Epithelial cell of proximal tubule (primary cell): ENCODE measurements at places on chromosomes 7 and 10.
A peak's percentile ranks its signal among the peaks of the same experiment; 100 is the strongest.

DNA sequence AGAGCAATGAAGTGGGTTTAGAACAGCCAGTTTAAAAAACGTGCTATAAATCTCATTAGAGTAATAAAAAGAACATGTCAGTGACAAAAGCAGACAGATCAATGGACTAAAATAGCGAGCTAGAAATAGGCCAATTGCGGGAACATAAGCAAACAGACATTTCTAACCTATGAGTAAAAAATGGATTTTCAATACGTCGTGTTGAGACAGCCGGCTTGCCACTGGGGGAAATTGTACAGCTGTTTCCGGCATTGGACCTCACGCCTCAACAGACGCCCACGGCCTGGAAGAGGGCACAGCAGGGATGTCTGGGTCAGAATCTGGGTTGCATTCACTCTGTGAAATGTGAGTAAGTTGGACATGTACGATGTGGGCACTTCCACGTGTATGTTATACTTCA lies 92.9 kb downstream of the SVOPL start:
- DNase-seq: no peak

GRCh38 chr7:129084801-129085551 lies 30.1 kb upstream of the TNPO3 start:
- no peak for DNase-seq

DNA sequence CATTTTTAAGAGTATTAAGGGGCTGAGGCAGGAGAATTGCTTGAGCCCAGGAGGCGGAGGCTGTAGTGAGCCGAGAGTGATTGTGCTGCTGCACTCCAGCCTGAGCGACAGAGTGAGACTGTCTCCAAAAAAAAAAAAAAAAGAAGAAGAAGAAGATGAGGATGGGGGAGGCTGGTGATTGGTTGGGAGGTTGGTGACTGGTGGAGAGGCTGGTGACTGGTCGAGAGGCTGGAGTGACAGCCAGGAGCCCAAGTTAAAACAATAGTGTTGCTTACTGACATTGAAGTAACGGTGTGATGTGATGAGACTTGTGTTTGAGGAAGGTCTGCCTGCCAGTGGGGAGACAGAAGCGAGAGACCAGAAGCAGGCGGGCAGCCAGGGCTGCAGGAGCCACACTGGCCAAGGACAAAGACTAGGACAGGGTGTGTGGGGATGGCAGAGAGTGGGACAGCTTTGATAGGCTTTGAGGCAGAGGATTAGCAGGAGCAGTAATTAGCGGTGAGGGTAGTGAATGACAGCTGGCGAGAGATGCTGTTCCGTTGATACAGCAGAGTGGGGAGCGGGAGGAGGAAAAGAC lies 4.9 kb downstream of the SRRT start:
- DNase-seq: no peak

DNA sequence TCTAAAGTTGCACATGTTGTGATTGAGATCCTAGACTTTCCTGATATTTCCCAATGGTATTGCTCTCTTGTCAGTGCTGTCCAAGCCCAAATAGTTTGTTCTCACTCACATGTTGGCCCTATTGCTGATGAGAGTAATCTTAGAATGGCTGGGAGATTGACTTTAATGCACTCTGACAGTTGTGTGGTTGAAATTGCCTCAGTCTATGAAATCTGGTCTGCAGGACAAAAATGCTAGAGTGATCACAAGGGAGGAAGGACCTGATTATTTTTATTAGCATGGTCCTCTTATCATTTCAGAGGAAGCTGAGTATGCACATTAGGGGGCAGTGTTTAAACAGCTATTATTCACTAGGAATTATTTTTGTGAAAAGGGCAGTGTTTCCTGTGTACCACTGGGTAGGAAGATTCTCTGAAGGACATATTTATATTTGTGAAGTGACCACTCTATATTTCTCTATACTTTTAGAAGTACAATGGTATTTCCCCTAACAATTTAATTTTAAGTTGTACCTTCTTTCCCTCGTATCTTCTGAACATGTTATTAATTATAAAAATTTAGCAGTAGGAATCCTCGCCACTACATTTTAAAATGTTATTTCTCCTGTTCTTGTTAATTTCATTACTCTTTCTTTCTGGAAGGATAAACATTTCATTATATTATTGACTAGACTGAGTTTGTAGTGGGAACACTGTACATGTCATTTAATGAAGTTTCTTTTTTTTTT lies 64.4 kb downstream of the SUGCT start:
- DNase-seq: no peak

DNA sequence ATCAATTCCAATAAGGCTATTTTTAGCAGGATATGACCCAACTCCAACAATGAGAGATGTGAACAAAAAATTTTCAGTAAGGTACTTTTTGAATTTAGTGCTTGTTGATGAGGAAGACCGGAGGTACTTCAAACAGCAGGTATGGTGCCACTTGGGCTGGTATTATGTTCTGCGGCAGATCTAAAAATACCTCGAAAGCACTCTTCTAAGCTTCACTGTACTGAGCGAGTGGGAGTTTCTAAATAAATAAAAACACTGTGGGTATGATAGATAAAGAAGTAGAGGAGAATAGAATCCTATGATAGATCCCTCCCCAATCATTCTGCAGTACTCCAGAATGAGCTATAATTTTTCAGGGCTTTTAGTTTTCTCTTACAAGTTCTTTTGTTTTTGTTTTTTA lies 11.5 kb upstream of the SUPV3L1 start:
- DNase-seq: no peak

GRCh38 chr10:77116904-77117303 lies 520.7 kb downstream of the KCNMA1 start:
- no peak for DNase-seq

DNA sequence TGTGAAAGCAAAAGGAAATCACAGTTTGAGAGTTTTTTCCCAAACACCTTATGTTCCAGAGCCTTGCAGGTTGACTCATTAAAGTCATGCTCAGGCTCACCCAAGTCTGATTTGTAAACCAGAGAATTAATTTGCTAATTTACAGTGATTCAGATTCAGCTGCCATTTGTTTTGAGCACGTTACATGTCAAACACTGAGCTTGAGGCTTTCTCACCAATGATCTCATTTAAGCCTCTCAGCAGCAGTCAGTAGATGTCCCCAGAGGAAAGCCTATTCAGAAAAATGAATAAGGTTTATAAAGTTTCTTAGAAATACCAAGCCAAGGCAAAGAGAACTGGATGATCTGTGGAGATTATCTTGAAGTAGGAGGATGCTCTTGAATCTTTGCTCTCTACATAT lies 420.4 kb downstream of the HTR7 start:
- no peak for DNase-seq

- DNase-seq: no peak
Measured at GRCh38 chr7:861222-861621, 15.1 kb upstream of the GET4 start.

DNA sequence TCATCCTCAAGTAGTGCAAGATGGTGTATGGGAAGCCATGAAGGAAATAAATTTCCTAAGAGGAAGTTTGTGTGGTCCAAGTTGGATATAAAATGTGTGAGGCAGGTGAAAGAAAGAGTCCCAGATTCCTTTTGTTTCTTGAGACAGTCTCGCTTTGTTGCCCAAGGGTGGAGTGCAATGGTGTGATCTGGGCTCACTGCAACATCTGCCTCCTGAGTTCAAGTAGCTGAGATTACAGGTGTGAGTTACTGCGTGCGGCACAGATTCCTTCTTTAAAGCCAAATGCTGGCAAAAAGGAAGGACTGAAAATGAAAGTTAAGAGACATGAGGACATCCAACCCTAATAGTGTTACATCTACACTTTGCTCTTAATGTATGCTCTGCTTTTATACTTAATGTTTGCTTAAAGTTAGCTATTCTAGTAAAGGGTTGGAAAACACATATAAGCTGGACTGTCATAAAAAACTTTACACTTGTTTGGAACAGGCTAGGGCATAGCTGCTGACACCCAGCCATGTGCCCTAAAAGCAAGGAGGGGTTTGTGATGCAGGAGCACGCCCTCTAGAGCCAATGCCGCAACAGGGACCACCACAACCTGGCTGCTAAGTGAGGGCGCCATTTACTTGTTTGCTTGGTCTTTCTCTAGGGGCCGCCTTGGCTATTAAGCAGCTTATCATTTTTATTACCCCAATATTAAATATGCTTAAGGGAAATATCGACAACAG lies 34.5 kb downstream of the CLEC2L start:
- no peak for DNase-seq

DNA sequence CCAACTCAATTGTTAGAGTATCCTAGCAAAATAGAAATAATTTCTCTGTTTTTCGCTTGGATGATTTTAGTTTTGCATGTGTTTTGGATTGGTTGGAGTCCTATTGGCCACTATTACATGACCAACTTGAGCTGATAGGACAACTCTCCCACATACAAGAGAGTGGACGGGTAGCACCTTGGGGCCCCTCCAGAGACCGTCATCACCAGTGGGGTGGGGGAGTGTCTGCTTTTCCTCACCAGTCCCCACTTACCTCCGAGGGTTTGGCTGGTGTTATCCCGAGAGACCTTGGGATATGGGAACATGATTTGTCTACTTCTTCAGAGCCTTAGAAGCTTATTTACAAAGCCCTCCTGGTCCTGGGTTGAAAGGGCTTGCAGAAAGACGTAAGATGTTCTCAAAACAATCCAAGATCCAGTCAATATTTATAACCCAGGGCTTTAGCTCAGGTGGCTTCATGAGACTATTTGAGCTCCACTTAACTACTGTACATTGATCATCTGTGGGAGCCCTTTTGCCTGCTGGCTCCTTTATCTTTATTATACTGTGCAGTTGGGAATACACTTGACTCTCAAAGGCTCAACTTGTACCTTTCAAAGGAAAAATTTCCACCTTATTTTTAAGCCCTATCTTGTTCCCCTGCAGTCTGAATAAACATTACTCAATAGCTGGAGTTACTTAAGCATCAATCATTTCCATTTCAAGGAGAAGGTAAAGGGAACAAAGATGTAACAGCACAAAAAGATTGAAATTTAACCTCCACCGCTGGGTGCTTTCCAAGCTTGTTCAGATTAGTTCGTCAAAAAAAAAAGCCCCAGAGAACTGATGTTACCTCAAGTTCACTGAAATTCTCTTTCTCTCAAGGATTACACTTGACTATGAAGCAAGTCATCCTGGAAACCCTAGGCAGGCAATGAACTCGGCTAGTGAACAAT lies 119.7 kb downstream of the WDR11 start:
- peak; percentile 39 for DNase-seq

- peak; percentile 77 for DNase-seq
Measured at GRCh38 chr10:129035052-129035827, 431.8 kb upstream of the MGMT start.

DNA sequence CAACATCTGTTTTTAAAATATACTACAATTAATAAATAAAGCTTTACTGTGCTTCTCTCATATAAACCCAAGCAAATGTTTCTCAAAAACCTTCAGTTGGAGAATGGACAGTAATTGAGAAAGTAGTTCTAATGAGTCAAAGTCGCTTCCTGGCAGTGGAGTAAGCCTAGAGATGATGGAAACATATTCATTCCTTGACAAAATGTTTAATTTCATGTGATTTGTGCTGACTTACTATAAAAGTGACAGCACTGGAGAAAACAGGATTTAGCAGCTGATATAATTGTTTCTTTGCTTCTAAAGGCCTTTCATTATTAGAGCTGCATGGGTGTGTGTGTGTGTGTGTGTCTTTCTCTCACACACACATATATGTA lies 9.0 kb downstream of the ELMO1 start:
- no peak for DNase-seq

GRCh38 chr7:129263168-129263567 lies 38.3 kb downstream of the AHCYL2 start:
- DNase-seq: no peak

GRCh38 chr10:114711176-114711868 lies 53.2 kb upstream of the ABLIM1 start:
- DNase-seq: no peak

DNA sequence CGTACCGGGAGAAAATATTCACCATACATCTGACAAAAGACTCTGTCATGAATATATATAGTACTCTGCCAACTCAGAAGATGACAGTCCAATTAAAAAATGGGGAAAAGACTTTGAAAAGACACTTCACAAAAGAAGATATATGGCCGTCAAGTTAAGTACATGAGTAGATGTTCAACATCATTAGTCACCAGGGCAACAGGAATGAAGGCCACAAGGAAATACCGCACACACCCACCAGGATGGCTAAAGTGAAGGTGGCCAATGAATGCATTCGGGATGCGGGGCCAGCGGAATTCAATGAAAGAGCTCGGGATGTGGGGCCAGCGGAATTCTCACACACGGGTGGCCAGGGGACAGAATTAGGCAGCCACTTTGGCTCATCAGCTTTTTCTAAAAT lies 42.2 kb downstream of the MAD1L1 start:
- DNase-seq: no peak

DNA sequence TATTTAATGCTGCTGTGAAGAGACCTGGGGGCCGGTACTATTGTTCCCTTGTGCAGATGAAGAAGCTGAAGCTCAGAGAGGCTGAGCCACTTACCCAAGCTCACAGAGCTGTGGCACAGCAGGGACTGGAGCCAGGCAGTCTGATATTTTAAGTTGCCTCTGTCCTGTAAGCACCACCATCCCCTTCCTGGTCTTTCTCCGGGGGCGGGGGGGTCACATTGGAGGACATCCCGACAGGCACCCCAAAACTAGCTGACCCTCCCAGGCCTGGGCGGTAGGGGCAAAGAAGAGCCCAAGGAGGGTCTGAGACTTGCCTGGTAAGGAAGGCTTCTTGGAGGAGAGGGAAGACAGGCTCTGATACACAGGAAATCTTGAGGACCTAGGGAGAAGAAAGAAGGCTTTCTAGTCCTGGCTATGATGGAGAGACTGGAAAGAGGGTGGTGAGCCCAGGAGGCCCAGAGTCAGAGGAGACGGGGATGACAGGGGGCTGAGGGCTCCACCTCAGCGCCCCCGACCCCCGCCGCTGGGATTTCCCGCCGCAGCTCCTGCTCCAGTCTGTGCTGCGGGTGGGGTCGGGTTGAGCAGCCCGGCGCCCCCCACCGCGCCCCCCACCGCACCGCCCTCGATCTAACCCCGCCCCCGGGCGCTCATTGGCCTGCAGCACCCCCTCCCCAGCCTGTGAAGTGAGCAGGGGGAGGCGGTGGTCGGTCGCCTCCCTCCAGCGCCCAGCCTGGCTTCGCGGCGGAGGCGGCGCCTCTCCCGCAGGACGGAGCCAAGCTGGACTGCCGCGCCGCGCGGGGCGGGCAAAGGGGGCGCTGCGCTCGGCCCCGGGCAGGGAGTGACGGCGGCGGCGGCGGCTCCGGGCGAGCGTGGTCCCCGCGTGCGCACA lies at the start of gene ADCYAP1R1:
ADCYAP1R1 (plus strand) TSS at position 711 of the 889 bp plus-strand sequence. CDS start 10,957 bp downstream, outside the sequence.
- no peak for DNase-seq

DNA sequence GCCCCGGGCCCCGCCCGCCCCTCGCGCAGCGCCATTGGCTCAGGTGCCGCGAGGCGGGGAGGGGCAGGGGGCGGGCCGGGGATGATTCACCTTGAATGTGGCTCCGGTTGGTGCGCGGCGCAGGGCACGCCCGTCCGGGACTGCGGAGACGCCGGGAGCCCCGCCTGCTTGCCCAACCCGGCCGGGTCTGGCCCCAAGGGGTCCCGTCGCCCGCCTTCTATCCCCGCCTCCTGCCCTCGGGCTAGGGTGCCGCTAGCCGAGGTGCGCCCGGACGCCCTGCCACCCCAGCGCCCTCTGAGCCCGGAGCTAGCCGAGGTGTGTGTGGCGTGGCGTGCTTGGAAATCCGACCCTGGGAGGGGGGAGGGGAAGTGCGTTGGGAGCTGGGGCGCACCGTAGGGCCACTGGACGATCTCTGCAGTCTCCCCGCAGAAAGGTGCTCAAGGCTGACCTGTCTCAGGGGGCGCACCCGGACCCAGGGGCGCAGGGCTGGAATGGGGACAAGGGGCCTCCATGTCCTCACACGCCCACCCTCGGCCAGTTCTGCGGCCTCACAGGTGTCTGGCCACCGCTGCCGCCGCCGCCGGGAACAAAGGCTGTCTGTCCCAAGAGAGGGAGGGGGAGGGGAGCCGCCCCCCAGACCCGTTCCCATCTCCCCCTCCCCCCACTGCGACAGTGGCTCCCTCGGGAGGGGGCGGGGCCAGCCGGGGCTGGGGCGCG lies 168.9 kb downstream of the NRF1 start:
- no peak for DNase-seq

- DNase-seq: no peak
Measured at GRCh38 chr10:113980408-113981087, 63.1 kb upstream of the ADRB1 start.
